ENCODE measurements at places on chromosomes 3 and 15.
A peak's percentile ranks its signal among the peaks of the same experiment; 100 is the strongest.

DNA sequence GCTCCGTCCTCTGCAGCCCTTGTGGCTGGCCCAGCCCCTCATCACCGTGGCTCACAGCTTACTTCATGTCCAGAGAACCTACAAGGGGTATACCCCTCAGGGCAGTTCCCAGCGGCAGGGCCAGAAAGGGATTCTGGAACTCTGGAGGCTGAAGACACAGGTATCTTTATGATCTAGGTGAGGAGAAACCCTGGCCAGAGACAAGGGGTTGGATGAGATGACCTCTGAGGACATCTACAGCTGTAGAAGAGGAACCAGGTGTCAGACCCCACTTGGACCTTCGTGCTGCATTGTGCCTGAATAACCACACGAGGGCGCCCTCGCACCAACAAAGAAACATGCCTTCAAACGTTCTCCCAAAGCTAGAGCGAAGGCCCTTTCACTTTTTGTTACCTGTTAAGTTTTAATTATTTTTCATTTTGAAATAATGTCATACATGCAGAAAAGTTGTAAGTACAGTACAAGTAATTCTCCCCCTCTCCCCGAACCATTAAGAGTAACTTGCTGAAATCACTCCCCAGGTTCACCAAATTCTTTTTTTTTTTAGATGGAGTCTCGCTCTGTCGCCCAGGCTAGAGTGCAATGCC is 118.7 kb upstream of the SMAD3 start:
- DNase-seq, result peak; percentile 62

DNA sequence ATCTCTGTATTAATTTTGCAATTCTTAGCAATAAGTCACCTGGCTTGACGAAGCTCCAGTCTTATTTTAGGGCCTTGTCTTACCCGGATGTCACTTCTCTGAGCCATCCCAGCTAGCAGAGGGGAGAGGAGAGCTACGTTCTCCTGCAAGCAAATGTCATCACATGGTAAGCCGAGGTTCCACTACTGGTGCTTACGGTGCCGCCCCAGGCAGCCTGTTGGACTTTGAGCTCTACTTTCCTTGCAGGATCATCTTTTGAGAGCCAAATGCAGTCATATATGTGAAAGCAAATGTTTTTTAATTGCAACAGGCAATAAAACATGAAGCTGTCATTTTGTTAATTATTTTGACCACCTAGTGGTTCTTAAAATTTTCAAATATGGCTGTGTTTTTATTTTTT is 140.9 kb downstream of the FAM43A start:
- DNase-seq, result no peak

DNA sequence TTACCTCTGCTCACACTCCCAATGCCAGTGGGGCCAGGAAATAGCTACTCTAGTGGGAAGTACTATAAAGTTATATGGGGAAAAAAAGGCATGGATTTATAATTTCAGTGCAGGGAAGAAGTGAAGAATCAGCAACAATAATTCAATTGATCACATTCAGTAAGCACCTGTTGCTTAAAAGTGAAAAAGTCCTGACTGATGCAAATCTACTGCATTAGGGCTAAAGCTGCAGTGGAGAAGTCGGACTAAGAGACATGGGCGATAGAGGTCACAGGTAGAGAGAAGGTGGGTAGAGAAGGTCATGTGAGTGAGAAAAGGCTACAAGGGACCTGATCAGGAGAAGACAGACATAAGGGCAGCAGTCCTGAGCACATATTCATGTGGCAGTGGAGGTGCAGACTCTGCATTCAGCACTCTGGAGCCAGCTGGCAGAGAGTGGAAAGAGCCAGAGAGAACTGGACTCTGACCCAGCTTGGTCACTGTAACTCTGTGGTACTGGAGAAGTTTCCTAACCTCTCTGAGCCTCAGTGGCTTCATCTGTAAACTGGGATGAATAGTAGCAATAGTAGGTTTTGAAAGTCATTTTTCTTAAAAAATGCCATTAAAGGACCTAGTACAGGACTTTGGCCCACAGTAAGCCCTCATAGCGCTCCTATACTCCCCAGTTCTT is 17.6 kb upstream of the BCL2A1 start:
- DNase-seq, result no peak

DNA sequence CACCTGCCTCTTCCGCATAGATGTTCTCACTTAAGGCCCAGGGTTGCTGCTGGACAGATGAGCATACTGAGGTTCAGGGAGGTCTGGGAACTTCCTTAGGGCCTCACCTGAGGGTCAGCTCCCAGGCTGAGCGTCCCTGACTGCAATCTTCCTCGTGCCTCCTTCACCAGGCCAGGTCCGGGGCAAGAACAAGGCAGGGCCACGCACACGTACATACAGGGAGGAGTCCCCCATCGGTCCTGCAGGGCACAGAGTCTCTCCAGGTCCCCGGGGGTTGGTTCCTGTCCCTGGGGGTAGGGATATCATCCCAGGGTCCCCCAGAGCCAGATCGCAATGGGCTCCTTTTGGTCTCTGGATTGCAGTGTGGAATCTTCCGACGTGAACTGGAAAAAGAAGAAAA is 130.1 kb downstream of the LRRK1 start:
- DNase-seq, result no peak

- DNase-seq, result no peak
Observed at GRCh38 chr15:74406992-74407705, 26.6 kb downstream of the SEMA7A start.

DNA sequence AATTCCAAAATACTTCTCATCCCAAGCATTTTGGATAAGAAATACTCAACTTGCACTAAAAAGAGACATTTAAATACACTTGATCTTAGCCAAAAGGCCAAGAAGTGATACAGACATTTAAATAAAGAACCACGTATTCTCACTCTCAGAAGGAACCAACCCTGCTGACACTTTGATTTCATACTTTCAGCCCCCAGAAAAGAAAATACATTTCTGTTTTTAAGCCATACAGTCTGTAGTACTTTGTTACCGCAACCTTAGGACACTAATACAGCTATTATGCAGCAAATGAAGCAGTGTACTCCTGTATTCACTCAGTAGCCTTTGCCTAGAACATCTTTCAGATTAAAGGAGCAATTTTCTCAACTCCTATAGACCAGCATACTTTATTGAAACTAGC is 86.7 kb downstream of the TBC1D5 start:
- DNase-seq, result no peak

DNA sequence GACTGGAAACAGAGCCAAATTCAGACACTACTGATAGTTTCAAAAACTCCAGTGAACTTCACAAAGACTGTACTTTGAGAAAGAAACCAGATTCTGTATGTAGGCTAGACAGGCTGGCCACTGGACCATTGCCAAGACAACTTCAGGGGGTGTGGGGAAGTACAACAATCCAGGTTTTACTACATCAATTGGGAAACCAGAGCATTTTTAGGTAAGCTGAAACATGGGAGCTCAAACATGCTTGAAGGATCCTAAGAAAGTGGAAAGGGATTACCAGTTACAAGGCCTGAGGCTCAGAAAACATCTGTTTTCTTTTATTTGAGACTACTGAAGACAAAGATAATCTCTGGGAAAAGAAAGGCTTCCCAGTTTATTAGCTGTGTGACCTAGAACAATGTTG is 26.9 kb upstream of the ZNF280D start:
- no peak for DNase-seq

DNA sequence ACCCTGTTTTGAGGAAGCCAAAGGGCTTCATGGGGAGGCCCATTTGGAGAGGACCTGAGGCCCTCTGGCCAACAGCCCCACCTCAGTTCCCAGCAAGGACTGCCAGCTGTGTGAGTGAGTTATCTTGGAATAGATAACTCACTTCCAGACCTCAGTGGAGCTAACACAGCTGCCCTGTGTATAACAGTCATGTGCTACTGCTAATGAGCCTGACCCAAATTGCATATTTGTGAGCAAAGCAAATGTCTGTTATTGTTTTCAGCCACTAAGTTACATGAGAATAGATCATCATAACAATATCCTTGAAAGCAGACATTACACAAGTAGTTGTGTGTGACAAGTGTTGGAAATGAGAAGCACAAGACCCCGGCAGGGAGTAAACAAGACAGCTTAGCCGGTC is 355.8 kb downstream of the MCTP2 start:
- DNase-seq, result no peak

- no peak for DNase-seq
Observed at GRCh38 chr15:55037071-55037470, 159.7 kb downstream of the RSL24D1 start.

- no peak for DNase-seq
Observed at GRCh38 chr3:47803480-47804025, 615 bp downstream of the DHX30 start.

- no peak for DNase-seq
Observed at GRCh38 chr3:122298239-122298638, 26.8 kb upstream of the CSTA start.

- DNase-seq, result no peak
Observed at GRCh38 chr15:49492830-49493229, 69.8 kb downstream of the FGF7 start.

DNA sequence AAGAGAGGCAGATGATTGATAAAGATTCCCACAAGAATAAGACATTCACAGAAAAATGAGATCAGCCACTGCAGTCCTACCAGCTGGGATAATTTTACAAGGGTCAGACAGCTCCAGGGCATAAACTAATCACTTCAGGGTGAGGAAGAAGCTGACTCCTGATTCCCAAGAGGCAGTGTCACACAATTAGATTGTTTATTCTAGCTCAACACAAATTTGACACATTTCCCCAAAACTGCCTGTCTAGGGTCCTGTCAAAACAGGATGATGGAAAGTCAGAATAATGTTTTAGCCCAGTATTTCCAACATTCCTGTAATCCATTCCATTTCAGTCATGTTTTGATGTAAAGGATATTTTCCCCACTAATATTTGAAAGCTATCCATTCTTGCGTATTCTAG is 110.8 kb downstream of the TNIK start:
- no peak for DNase-seq

DNA sequence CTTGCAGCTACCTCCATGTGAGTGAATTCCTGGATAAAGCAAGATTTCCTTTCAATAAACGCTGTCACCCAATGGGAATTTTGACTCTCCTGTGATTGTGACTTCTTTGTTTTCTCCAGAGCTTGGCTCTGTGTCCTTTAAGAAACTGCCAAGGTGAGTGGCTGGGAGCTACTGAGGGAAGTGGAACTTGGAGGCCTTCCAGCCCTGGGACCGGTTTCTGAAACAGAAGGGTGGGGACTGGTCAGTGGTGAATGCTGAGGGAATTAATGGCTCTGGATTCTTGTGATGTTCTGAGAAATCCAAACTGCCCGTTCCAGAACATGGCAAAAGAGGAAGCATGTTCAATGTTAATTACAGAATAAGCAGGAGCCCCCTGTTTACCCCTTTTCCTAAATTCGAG is 41.1 kb upstream of the MYZAP start:
- DNase-seq, result no peak

DNA sequence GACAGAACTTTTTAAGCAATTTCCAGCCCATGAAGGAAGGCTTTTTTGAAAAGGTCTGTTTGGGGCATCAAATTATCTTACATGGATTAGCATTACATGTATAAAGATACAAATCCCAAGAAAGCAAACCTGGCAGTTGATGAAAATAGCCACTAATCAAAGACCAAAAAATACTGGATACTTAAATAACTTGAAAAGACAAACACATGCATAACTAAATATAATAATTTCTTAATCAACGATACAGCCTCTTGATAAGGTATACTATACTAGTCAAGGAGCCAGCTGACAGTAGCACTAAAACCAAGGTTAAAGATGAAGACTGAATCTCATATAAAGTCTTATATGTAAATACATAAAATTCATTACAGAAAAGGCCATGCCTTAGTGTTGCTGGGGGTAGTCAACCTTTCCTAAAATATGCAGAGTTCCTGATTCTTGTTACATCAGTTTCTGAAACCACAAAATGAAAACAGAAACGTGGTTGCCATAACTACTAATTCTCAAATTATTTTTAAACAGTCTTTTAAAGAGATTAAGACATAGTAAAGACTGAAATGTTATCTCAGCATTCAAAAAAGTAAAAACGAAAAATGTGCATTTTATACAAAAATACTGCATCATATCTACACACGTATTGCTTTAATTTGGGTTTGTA is 2.0 kb downstream of the ANKRD28 start:
- no peak for DNase-seq

- DNase-seq, result no peak
Observed at GRCh38 chr3:29171043-29171990, 109.6 kb upstream of the RBMS3 start.

DNA sequence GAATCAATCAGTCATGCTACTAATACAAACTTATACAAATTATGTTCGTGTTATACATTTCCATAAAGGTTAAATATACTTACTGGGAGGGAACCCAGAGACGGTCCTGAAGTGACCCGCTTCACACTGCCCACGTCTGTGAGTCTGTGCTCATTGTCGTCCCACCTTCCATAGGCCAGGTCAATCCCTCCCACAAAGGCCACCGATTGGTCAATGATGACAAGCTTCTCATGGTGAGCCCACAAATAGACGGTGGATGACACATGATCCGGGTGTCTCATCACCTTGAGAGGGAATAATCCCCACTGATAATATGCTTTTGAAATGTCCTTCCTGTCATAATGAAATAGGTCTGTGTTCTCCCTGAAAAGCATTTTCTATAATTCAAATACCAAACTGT is 121.7 kb downstream of the PLD1 start:
- DNase-seq, result no peak

DNA sequence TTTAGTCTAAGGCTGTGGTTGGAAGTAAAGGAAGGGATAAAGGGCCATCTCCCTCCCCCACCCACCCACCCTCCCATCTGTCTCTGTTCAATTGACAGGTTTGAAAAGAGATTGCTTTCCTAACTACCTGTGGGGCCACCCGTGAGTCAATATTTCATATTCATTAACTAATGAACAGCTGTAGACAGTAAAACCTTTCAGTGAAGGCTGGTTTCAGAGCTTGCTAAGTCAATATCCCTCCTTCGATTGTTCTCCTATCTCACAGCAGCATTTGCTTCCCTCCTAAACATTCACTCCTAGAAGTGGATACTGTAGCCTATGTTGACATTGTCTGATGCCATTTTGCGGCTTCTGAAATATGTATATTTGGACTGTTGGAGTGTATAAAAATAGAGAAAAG is 85.9 kb upstream of the SYNPR start:
- DNase-seq, result no peak

GRCh38 chr15:60417112-60417511 is 19.3 kb upstream of the ANXA2 start:
- no peak for DNase-seq

- DNase-seq, result no peak
Observed at GRCh38 chr15:61500951-61501620, 272.0 kb upstream of the RORA start.

DNA sequence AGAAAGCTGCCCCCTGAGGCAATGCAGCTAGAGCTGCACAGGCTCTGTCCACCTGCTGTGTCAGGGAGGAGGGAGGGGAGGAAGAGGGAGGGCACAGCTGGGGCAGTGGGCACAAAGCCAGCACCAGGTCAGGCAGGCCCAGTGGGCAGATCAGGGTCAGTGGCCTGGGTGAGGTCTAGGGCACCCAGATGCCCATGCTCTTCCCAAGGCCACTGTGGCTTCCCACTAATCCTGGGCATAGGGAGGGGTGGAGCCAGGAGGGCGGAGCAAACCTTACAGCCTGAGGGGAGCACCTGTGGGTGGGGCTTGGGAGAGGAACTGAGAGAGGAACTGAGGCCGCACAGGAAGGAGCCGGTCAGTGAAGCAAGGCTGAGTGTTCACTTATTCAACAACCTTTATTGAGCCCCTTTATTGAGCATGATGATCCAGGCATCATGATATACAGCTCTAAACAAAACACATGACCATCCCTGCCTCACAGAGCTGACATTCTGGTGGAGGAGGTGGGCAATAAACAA is 55.0 kb downstream of the RHCG start:
- DNase-seq, result no peak

- peak; percentile 11 for DNase-seq
Observed at GRCh38 chr3:58471025-58471887, 20.6 kb upstream of the KCTD6 start.

GRCh38 chr3:148854061-148854460 is 11.0 kb upstream of the CPA3 start:
- DNase-seq, result no peak

- DNase-seq, result no peak
Observed at GRCh38 chr3:27669591-27669990, 52.5 kb downstream of the EOMES start.

Data from GDM1 (cell line).